NCI-H1048 (cell line): ENCODE measurements at places on chromosomes 16 and 17.
A peak's percentile ranks its signal among the peaks of the same experiment; 100 is the strongest.

- DNase-seq, result no peak
Measured at GRCh38 chr16:83928341-83929055, 24.5 kb upstream of the OSGIN1 start.

GRCh38 chr16:68762996-68763756, 26.1 kb downstream of the CDH1 start:
- no peak for DNase-seq

DNA sequence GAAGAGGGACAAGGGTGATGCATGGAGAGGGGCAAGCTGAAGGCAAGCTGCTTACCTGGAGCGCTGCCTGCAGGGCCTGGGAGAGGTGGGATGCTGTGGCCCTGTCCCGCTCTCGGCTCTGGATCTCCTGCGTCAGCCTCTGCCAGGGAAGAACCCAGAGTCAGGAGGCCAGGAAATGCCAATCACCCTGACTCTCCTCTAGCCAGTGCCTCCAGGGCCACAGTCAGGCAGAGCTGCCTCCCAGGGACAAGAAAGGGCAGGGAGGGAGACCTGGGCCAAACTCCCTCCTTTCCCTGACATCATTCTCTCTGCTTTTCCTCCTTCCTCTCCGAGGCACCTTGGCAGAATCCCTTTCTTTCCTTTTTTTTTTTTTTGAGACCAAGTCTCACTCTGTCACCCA, 11.3 kb downstream of the CDK3 start:
- no peak for DNase-seq

DNA sequence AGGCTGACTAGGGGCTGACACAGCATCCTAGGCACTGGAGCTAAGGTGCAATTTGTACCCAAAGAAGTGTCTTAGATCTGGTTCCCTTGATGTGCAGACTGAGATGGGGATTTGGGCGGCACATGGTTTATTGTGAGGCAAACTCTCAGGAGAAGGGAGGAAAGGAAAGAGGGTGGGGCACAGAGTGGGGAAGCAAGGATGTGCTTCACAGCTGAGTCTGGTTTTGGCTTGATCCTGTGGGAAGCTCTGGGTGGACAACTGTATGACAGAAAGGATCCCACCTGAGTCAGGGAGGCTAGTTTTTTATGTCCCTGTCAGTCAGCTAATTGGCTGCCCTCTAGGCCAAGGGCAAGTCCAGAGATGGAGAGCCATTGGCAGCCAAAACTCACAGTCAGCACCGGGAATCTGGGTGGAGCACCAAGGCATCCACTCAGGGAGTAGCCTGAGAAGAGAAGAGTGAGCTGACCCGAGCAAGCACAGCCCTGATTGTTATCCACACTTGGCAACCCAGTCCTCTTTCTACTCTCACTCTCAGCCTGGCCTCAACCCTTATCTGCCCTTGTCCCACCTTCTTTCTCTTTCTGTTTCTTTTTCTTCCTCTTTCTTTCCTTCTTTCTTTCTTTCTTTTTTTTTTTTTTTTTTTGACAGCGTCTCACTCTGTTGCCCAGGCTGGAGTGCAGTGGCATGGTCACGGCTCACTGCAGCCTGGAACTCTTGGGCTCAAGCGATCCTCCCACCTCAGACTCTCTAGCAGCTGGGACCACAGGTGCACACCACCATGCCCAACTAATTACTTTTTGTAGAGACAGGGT, 12.0 kb downstream of the ARL4D start:
- no peak for DNase-seq

- peak; percentile 27 for DNase-seq
Measured at GRCh38 chr17:51869387-51869786, 289.1 kb downstream of the CA10 start.

GRCh38 chr16:84318091-84318975, 23.7 kb downstream of the WFDC1 start:
- no peak for DNase-seq

GRCh38 chr16:16137110-16137509, 86.2 kb downstream of the ABCC6 start:
- no peak for DNase-seq

- no peak for DNase-seq
Measured at GRCh38 chr16:15635926-15636325, 7.0 kb downstream of the MARF1 start.

GRCh38 chr16:86905302-86905701, 327.0 kb downstream of the FOXL1 start:
- no peak for DNase-seq

DNA sequence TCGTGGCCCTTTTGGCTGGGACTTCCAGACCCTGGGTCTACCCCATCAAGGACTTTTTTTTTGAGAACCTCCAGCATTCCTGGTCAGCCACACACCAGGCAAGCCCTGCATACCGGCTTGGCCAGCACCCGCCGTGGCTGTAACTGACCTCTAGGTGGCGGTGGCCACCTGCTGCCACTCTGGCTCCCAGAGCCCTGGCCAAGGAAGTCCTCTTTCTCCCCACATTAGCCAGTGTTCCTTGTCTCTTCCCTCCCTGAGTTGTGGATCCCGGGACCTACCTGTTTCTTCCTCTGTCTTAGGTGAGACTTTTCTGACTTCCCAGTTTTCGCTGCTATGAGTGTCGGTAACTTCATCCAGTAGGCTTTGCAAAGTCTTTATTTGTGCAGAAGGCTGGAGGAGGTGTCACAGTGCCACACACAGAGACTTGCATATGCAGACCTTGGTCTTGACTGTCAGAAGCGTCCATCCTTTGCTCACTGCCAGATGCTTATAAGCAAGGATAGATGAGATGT, 348.3 kb downstream of the CPPED1 start:
- DNase-seq, result no peak

GRCh38 chr16:82882982-82883835, 256.4 kb downstream of the CDH13 start:
- no peak for DNase-seq

DNA sequence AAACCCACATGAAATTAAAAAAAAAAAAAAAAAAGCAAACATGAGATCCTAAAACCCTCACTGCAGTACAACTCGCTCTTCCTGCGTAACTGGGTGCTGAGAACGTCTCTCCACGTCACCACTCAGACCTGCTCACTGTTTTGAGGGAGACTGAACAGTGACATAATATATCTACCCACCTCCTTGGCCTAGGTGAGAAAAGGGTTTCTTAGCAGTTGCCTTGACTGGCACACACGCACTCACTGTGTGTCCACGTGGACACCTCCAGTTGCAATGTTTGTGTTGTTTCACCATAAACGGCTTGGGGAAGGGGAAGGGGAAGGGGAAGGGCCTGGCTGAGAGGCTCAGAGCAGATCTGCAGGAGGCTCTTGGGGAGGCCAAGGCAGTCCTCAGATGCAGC, 32.0 kb downstream of the FANCA start:
- DNase-seq, result no peak

DNA sequence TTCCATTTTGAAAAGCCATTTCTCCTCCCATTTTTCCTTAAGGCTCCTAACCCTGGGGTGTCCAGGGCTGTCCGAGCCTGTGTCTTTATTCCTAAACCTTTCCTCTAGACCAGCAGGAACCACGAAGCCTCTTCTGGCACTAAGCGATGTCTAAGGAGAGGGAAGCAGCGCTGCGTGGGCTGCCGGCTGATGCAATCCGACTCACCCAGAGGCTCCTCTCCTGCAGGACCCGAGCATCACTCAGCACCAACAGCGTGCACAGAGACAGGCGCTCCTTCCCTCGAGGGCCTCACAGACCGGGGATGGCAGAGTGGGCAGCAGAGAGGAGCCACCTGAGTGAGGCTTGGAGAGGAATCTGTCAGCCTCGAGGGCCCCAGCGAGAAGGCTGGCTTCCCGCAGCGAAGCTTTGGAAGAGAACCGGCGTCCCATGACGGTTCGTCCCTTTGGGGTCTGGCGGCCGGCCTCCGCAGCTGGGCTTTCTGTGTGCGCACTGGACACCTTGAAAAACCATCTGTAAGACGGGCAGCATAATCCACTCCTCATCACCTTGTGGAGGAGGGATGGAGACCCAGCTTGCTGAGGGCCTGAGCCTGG, 174.3 kb downstream of the FOXL1 start:
- no peak for DNase-seq

DNA sequence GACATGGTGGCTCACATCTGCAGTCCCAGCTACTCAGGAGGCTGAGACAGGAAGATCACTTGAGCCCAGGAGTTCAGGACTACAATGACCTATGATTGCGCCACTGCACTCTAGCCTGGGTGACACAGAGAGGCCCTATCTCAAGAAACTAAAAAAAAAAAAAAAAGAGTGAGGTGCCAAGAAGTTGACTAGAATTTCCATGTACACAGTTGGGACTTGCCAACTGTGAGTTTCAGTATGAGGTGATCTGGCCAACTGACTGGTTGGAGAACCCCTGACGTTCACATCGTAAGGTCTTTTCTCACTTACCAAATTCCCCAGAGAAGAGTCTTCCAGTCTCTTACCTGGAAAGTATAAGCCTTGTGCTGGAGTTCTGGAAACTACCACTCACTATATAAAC, 3.1 kb upstream of the MED11 start:
- DNase-seq, result no peak

DNA sequence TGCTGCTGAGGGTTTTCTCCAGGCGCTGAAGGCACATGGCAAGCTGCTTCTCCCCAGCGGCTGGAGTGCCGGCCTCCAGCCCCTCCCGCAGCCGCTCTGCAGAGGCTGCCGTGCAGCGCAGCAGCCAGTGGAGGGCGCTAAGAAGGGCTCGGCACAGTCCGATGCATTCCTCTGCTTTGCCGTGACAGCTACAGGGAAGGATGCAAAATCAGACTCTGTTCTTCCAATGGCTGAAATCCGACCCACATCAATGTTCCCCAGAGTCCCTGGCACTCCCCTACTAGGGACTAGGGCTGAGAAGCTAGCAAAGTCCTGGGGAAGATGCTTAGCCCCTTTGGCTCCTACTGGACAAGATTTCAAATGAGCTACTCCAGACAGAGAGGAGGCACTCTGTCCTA, 19.0 kb downstream of the MED24 start:
- no peak for DNase-seq

DNA sequence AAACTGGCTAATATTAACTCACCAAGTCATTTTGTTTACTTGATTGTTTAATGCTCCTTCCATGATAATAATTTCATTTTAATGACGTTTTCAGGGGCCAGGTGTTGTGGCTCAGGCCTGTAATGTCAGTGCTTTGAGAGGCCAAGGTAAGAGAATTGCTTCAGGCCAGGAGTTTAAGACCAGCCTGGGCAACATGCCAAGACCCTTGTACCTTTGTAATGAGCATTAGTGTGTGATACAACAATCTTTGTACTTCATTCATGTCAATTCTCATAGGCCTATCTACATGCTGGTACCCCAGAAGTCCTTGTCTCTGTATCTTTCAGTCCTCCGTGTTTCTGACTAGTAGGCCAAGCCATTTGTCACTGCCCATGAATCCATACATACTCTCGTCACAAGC, 296.9 kb downstream of the ZFHX3 start:
- no peak for DNase-seq

DNA sequence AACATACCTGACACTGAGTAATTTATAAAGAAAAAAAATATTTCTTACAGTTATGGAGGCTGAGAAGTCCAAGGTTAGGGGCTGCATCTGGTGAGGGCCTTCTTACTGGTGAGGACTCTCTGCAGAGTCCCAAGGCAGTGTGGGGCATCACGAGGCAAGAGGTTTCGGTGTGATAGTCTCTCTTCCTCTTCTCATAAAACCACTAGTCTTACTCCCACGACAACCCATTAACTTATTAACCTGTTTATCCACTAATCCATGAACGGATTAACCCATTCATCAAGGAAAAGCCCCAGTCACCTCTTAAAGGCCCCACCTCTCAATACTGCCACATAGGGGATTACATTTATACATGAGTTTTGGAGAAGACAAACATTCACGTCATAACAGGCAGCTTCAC, 20.1 kb downstream of the CIITA start:
- no peak for DNase-seq

GRCh38 chr17:74251051-74251450, 23.0 kb upstream of the DNAI2 start:
- DNase-seq, result no peak

DNA sequence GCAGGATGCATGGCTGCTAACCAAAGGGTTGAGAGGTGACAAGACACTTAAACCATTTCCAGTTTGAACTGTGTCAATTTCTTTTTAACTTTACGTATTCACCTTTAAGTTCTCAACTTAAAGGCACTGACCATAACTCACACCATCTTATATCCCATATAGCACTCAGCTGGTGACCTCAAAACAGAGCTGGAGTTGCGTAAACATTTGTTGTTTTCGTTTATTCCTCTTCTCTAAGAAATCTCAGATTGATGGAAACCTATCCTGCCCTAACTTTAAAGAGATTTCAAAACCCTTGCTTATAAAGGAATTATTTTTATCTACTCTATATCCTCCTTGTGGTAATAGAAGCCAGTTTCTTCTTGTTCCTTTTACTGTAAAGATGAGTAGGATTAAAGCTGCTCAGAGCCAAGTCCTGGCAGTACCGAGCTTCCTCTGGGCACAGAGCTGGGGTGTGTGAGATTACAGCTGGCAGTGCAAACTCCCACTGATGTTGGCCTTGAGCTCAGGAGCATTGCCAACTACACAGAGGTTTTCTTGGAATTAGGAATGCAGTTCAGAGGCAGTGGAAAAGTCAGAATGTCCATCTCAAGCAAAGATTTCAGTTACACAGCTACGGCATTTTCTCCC, 1.3 kb downstream of the KCTD2 start:
- DNase-seq, result no peak

DNA sequence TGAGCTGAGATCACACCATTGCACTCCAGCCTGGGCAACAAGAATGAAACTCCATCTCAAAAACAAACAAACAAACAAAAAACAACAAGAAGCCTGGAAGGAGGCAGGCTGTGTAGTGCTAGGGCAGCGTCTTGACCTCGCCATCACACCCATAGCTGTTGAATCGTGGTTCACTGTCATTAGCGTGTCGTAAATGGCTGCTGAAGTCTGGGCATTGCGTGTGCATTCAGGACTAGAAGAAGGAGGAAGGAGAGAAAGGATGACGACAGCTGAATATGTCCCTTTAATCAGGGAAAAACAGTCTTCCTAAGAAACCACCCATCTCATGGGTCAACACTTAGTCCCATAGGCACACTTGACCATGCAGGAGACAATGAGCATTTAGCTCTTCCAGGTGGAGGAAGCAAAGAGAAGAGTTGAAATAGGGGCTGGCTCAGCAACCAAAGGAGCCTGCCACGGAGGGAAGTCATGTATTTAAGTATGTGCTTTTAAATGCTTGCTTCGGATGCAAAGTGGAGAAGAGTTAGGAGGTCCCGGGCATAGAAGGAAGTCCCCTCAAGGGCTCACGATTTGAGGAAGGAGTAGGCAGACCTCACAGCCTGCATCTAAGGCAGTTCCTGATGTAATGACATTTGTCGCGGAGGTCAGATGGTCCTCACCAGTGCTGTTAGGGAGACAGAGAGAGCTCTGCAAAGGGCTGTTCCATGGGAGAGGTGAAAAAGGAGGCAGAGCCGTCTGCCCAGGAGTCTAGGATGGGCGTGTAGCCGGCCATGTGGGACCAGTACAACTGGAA, 8.8 kb downstream of the PRSS22 start:
- DNase-seq, result no peak

DNA sequence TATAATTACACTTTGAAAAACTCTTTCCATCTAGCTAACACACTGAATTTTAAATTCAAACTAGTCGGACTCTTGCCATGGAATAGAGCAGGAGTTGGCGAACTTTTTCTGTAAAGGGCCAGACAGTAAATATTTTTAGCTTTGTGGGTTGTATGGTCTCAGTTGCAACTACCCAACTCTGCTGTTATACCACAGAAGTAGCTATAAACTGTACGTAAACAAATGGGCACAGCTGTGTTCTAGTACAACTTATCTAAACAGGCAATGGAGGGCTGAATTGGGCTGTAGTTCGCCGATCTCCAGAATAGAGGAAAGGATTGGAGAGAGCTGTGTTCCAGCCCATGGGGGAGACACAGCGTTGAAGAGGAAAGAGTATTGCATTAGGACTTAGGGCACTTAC, 8.7 kb downstream of the CNTROB start:
- no peak for DNase-seq
